ENCODE measurements at places on chromosomes 4 and X.

DNA sequence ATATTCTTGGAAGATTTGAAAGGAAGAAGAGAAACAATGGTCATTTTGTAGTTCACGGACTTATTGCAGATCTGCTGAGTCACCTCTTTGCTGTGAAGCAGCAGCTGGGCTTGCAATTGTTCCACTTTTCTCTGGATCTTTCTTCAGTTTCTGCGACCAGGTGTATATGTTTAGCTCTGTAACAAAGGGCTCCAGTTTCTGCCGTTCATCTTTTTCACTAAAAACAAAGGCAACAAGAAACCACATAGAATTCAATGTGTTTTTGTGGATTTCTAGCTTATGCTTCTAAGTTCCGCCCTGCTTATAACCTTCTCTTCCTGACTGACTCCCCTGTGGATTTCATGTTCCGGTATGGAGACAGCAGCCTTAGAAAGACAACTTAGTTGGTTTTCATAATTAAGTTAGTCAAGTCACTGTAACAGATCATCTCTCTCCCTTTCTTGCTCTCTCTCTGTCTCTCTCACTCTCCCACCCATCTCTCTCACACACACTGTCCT is 121.6 kb upstream of the EPHA5 start:
- DNase-seq, result peak; percentile 65

DNA sequence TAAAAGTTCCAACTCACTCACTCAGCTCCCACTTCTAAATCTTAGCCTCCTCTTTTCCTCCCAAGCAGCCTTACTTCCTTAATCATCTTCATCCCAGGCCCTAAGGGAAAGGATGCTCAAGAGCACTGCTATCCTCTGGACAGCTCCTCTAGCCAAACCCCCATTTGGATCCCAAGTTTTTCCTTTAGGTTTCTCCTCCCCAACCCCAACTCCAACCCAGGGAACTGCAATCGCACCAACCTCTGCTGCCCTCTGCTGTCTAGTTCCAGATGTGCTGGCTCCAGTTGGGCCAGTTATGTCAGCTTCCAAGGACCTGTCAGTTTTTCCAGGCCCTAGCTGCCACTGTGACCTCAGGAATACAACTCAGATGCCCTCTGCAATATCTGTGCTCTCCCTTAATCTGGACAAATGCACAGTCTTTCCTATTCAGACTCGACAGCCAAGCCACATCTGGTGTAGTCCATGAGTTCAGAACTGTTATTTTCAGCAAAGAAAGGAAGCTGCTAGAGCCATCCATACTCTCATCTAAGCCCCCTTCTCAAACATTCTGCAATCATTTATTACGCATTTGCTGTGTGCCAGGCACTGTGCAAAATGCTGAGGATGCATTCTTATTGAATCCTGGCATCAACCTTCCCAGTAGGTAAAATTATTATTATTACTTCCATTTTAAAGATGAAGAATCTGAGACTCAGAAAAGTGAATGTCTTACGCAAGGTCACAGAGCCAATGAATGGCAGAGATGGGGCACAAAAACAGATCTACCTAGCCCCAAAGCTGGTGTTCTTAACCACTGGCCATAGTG is 12.3 kb upstream of the XPNPEP2 start:
- peak; percentile 49 for DNase-seq

GRCh38 chrX:141221611-141222010 is 20.7 kb downstream of the SPANXC start:
- DNase-seq, result peak; percentile 8

DNA sequence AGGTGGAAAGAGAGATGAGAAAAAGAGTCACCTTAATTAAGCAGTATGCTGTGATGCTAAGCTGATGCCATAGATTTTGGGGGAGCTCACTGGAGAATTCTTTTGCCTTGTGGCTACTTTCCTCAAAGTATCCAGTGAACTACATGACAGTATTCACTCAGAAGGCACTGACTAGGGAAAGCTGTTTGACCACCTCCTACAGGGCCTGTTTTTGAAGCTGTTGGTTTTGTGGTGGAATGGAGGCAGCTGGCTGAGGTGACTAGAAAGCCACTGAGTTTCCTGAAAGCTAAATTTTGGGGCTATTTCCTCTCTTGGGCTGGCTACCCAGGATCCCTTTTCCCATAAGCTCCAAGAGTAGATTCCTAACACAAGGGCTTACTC is 124.8 kb upstream of the EOLA2 start:
- no peak for DNase-seq

- DNase-seq, result no peak
These were observed 39.8 kb downstream of the SORCS2 start for GRCh38 chr4:7232061-7232650.

- peak; percentile 56 for DNase-seq
These were observed 129.6 kb downstream of the DHRSX start for GRCh38 chrX:2371026-2371711.

GRCh38 chr4:36772154-36772516 is 472.4 kb upstream of the NWD2 start:
- DNase-seq, result no peak

- DNase-seq, result peak; percentile 14
These were observed 71.8 kb downstream of the ASMT start for GRCh38 chrX:1686642-1687041.

GRCh38 chr4:12041828-12042227 is 613.1 kb upstream of the HS3ST1 start:
- DNase-seq, result no peak

GRCh38 chr4:86685401-86685800 is 91.3 kb downstream of the PTPN13 start:
- DNase-seq, result no peak

DNA sequence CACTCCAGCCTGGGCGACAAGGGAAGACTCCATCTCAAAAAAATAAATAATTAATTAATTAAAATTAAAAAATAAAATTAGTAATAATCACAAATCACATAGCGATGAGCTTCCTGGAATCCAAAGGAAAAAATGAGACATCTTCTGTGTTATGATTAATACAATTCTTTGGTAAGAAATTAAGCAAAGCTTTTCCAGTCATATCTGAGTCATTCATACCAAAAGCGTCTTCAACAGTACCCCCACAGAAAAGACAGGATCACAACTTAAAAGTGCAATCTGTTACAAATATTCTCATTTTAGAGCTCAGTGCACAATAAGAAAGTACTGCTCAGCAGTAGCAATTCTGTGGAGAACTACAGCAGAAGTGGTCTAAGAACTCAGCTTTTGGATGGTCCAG is 168.5 kb upstream of the MXRA5 start:
- DNase-seq, result peak; percentile 9

GRCh38 chr4:100017637-100018310 is 67.7 kb upstream of the H2AZ1 start:
- DNase-seq, result no peak

DNA sequence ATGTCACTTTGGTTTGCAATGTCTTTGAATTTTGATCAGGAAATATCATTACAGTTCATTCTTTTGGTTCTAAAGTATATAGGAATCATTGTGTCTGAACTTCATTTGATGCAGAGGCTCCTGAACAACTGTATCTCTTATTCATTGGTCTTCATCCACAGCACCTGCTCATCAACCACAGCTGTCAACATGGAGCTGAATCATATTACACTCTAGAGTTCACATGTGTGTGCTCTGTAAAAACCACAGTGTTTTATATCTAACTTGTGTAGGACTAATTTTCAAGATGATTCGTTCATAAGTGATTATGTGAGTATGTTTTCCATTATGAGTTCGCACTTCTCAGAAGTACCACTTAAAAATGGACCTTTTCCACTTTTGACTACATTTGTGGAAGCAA is 643.3 kb upstream of the FAM241A start:
- no peak for DNase-seq

DNA sequence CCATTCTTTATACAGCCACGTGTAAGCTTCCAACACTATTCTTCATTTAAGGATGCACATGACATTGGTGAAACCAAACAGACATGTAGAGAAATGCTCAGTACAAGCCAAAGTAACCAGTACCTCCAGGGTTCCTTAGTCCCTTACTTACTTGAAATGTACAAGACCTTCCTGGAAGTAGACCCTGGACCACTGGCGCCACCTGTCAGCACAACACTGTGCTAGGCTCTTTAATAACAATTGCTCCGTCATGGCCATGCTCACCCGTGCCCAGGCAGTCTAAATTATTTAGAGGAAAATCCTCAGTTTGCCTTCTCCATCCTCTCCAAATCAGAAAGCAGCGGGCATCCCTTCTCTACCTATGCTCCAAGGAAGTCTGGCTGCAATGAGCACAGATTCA is 52.7 kb downstream of the ADGRA3 start:
- no peak for DNase-seq

GRCh38 chr4:119068529-119068962 is 67.1 kb upstream of the MYOZ2 start:
- DNase-seq, result no peak

GRCh38 chr4:80172203-80172602 is 25.1 kb upstream of the PRDM8 start:
- no peak for DNase-seq

GRCh38 chr4:8705161-8706145 is 112.9 kb downstream of the CPZ start:
- DNase-seq, result no peak

- DNase-seq, result no peak
These were observed 25.0 kb downstream of the MEPE start for GRCh38 chr4:87857789-87858188.

GRCh38 chr4:145453163-145453520 is 28.5 kb upstream of the SMAD1 start:
- DNase-seq, result no peak

GRCh38 chrX:134683351-134684005 is 25.2 kb upstream of the PLAC1 start:
- DNase-seq, result no peak

GRCh38 chr4:175614890-175615289 is 197.2 kb downstream of the GPM6A start:
- no peak for DNase-seq

DNA sequence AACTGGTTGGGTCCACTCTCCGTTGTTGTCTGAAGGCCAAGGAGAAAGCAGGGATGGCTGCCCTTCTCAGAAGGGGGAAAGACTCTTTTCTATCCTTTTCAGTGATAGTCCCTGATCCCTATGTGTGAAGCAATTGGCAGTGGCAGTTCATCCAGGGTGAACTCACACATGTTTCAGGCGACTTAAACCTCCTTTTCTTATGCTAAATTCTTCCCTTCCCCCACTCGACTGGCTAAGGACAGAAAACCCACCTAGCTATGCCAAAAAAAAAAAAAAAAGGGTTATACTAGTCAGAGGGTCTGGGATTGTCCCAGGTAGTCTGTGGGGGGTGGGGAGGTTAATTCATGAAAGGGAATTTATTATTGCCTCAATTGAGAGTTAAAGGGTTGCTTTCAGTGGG is 12.2 kb upstream of the ZNF280C start:
- no peak for DNase-seq

GRCh38 chr4:107008115-107008514 is 28.0 kb downstream of the DKK2 start:
- DNase-seq, result no peak

DNA sequence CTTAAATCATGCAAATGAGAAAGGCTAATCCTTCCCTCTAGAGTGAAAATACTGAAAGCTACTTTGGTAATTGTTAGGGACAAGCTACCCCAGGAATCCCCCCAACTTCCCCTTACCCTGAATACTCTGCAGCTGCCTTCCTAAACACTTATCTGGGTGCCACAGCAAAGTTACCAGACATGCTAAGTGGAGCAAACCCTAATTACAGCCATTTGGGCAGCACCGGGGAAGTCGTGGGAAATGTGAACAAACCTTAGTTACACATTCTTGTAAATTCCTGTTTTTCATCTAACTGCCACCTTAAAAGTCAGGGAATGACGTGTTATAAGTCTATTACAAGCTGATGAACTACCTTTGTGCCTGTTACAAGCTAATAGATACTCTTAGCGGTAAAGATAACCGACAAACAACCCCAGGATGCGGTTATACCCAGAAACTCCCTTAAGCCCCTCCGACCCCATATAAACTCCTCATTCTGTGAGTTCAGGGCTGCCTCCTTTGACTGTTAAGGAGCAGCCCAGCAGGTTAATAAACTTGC is 66.0 kb upstream of the PLAC8 start:
- DNase-seq, result no peak

- peak; percentile 5 for DNase-seq
These were observed 130.4 kb upstream of the PAK3 start for GRCh38 chrX:110965409-110966090.

DNA sequence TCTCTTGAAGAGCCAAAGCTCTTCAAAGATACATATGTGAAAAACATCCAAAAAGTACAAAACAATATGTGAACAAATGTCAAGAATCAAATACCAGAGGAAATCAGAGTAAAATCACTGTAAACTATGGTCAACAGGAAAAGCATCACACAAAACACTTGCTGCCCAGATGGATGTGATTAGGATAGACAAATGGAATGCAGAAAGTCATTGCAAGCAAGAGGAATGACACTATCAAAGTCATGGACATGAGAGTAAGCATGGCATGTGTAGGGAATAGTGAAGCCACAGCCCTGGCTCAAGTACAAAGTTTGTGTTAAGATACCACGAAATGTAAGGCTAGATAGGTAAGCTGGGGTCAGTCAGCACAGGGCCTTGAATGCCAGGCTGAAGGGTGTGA is 37.7 kb downstream of the CLDN2 start:
- DNase-seq, result no peak

GRCh38 chr4:186932196-186932595 is 208.5 kb upstream of the FAT1 start:
- peak; percentile 35 for DNase-seq

- no peak for DNase-seq
These were observed 1.7 kb upstream of the SLC6A8 start for GRCh38 chrX:153685751-153686696.

DNA sequence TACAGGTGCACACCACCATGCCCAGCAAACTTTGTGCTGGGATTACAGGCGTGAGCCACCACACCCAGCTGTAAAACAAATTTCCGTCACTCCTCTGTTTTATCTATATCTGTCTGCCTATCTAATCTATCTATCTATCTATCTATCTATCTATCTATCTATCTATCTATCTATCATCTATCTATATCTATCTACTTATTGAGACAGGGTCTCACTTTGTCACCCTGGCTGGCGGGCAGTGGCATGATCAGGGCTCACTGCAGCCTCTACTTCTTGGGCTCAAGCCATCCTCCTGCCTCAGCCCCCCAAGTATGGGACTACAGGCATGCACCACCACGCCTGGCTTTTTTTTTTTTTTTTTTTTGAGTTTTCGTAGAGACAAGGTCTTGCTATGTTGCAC is 20.6 kb downstream of the AKAP14 start:
- no peak for DNase-seq

DNA sequence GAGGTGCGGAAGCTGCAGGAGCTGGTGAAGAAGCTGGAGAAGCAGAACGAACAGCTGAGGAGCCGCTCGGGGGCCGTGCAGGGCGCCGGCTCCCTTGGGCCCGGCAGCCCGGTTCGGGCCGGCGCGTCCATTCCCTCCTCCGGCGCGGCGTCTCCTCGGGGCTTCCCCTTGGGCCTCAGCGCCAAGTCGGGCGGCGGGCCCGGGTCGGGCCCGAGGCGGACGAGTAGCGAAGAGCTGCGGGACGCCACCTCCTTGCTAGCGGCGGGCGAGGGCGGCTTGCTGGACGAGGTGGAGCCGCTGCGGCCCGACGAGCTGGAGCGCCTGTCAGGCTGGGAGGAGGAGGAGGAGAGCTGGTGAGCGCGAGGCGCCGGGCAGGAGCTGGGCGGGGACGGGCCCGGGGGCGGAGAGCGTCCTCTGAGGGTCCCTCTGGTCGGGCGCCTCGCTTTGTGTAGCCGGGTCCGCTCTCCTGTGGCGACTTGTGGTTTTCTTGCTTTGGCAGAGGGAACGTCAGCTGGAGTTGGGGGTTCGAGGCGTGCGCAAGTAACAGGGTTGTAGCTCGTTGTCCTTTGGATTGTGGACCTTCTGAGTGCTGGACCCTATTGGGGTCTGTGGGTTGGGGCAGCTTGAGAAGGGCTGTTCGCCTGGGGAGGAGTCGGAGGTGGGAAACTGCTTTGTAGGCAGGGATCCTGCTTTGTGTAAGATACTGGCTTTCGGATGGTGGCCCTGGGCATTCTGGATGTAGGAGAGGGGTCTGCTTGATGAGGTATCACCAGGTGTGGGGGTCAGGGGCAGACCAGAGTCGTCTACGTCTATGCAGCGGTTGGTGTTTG is 662 bp downstream of the SLAIN2 start:
- peak; percentile 36 for DNase-seq

Data from astrocyte of the spinal cord (primary cell).